ENCODE measurements at places on chromosomes 12 and 14.

DNA sequence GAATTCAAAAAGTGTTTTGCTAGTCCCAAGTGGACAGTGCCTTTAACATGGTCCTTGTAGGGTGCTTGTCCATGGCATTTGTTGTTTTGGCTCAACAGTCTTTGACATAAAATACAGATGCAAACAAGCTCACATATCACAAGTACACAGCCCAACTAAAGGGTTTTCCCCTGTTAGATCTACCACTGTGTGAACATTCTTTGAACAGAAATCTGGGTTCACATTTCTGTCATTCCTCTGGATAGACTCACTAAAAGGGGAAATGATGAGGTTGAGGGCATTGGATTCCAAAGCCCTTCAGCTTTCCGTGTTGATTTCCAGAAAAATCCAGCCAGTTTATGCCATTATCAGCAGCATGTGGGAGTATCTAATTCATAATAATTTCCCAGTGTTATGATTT lies 54.1 kb downstream of the EP400 start:
- DNase-seq = no peak

DNA sequence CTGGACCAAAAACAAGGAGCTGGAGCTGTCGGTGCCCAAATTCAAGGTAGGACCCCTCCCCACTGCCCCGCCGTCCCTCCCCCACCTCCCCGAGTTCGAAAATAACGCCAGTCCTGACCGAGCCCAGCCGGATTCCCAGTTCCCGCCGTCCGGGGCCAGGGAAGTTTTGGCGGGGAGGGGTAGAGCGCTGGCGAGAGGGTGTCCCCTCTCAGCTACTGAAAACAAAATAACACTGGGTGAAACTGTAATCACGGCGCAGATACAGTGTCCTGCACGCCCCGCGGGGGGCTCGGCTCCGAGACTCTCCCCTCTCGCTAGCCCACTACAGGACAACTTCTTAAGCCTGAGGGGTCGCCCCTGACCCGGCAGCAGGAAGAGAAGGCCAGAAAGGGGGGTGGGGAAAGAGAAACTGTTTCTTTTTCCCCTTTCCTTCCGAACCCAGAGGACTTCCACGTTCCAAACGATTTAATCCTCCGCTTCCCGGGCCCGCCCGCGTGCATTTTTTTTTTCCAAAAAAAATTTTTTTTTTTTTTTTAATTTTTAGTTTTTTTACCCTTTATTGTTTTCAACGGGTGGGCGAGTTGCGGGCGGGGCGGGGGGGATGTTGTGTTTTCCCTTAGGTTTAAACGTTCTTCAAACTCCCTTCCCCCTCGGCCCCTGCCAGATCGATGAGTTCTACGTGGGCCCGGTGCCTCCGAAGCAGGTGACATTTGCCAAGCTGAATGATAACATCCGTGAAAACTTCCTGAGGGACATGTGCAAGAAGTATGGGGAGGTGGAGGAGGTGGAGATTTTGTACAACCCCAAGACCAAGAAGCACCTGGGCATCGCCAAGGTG lies 1.6 kb downstream of the SETD1B start:
- no peak for DNase-seq

GRCh38 chr14:20714593-20715250 lies 26.2 kb downstream of the ANG start:
- DNase-seq = no peak

DNA sequence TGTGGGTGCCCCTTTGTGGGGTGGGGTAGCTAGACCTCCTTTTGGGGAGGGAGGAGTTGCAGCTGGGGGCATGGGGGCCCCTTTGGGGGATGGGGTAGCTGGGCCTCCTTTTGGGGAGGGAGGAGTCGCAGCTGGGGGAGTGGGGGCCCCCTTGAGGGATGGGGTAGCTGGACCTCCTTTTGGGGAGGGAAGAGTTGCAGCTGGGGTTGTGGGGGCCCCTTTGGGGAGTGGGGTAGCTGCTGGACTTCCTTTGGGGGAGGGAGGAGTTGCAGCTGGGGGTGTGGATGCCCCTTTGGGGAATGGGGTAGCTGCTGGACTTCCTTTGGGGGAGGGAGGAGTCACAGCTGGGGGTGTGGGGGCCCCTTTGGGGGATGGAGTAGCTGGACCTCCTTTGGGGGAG lies 7.0 kb downstream of the NACA start:
- no peak for DNase-seq

- DNase-seq = no peak
These were observed 1172.3 kb downstream of the LRFN5 start for GRCh38 chr14:42778984-42779383.

- no peak for DNase-seq
These were observed 357 bp downstream of the HOMEZ start for GRCh38 chr14:23285530-23286019.

- no peak for DNase-seq
These were observed 109.3 kb upstream of the MYF6 start for GRCh38 chr12:80598004-80598606.

- no peak for DNase-seq
These were observed 171.7 kb downstream of the NRXN3 start for GRCh38 chr14:78341827-78342389.

DNA sequence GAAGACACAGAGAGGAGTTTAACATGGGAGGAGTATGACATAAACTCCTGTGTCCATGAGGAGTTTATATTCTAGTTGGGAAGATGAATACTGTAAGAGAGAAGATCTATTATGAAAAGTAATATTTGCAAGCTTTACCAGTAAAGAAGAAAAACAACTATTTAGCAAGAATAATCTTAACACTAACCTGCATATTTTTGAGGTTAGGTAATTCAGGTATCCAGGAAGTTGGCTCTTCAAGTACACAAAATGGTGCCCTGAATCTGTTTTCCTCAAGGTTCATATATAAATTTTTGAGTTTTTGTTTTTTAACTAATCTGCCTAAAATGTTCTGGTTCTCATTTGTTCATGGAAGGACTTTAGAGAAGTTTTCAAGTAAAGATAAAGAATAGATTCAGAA lies 33.9 kb upstream of the KCNMB4 start:
- no peak for DNase-seq

DNA sequence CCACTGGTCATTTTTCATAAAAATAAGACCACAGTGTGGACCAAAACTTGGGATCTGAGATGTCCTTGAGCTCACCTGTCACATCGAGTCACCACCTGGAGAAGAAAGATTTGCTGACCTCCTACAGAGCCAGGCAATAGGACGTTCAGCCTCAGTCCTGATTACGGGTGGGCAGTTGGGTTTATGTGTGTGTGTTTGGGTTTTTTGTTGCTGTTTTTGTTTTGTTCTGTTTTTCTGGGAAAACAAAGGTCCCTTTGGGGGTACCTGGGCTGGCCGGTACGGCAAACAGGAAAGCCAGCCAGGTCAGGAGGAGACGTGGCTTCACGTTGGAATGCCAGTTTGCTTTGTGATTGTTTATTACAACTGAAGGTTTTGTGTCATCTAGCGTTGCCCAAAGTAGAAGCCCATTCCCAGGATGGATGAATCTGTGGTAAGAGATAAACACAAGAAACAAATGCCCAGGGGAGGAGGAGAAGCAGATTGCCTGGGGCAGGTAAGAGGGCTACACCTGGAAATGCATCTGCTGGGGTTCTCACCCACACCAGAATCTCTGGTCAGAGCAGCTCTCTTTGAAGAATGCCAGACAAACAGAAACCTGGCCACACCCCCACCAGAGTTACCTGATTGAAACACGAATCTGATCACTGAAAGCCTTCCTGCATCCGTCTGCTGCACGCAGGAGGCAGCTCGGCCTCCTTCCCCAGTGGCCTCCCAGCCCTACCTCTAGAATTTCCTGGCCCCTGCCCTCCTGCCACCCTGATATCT lies 100.1 kb upstream of the DIO3 start:
- no peak for DNase-seq

DNA sequence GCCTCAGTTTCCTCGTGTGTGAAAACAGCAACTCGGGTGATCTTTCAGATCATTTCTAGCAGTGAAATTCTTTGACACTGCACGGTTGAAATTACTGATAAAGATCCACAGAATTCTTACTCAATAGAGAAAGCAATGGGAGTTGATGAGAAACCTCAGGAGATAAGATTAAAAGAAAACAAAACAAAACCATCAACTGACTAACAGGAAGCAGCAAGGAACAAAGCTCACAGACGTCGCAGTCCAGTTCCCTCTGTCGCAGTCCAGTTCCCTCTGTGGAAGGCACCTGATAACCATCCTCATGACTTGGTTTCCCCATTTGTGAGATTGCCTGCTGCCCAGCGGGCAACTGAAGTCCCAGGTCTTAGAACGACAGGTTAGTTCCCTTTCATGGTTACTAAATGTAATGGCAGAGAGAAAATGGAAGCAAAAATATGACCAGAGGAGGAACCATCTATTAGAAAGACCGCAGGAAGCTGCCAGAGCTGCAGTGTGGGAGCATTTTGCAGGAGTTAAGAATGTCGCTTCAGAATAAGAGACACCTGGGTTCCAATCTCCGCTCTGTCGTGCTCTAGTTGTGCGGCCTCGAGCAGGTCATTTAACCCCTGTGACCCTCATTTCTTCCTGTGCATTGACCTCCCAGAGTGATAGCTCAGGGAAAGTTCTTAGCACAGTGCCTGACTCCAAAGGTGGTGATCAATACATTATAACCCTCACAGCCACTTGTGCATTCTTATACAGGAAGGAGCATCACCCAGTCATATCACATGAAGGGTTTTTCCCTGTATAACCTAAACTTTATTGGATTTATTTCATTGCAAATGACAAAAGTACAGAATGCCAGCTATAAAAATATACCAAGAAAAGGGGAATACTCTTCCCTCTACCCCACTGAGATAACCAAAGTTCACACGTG lies 5.1 kb upstream of the MED13L start:
- DNase-seq = no peak

GRCh38 chr14:80845856-80846255 lies 95.7 kb downstream of the CEP128 start:
- DNase-seq = no peak

- DNase-seq = no peak
These were observed 6.5 kb downstream of the RNASE7 start for GRCh38 chr14:21048638-21049037.

GRCh38 chr12:96054244-96054610 lies 18.8 kb upstream of the LTA4H start:
- DNase-seq = no peak

DNA sequence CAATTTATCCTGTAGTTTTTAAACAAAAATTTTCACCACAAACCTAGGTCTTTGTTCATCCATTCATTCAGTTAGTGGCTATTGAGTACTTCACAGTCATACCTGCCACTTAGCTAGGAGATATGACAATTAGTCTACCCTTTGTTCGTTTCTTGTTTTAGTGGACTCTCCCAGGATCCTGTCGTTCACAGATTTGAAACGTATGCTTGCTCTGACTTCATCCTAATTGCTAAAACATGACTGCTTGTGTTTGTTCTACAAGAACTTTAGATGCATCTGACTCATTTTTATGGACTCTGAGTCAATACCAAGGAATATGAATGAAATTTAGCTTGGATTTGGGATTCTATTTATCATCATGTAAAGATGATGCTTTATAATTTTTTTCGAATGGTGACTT lies 69.5 kb downstream of the TBC1D30 start:
- no peak for DNase-seq

DNA sequence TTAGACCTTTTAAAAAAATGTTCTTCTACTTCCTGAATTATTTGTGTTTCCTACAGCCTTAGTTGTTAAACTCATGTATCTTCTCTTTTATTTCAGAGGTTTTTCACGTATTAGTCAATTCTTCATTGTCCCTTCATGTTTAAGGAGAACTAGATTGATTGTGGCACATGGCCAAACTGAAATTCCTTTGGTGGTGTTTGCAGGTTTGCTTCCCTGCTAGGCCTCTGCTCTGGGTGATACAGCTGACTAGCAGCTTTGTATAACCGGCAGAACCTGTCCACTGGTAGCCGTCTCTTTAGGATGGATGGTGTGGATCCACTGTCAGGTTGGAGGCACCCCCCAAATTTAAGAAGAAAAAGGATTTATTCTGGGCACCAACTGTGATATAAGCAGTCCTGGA lies 262.1 kb downstream of the FBXL14 start:
- DNase-seq = no peak

DNA sequence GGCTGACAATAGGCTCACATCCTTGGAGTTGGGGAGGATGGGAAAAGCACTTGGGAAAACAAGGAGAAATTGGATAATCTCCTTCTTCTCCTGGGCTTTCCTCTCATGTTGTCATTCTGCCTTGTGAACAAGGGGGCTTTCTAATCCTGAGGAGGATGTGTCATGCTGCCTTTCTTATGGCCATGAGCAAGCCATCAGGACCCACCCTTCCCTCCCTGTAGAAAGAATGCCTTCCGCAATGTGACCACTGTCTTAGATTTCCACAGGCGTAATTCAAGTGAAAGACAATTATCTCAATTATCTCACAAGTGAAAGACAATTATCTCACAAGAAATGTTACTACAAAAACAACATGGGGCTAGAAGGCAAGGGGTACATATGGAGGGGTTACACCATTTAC lies 3.0 kb upstream of the OR6S1 start:
- DNase-seq = no peak

- no peak for DNase-seq
These were observed 15.2 kb downstream of the SERPINA12 start for GRCh38 chr14:94494085-94494484.

GRCh38 chr14:36362648-36363047 lies 42.2 kb upstream of the MBIP start:
- DNase-seq = no peak

DNA sequence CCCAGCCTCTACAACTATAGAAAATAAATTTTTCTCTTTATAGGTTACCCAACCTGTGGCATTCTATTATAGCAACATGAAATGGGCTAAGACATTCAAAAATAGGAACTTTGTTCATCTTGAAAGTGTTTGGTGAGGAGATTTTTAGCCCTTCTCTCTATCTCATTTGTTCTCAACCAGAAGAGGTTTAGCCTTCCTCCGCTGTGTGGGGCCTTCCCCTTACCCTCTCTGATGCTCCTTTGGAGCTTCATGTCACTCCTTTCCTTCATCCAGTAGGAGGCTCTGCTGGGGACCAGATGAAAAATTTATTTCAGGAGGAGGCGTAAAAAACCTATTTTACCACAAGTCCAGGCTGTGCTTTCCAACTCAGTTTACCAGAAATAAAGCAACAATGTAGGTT lies 94.1 kb downstream of the RTN1 start:
- DNase-seq = no peak

GRCh38 chr12:106790020-106790419 lies 15.5 kb downstream of the RIC8B start:
- DNase-seq = peak; percentile 35

DNA sequence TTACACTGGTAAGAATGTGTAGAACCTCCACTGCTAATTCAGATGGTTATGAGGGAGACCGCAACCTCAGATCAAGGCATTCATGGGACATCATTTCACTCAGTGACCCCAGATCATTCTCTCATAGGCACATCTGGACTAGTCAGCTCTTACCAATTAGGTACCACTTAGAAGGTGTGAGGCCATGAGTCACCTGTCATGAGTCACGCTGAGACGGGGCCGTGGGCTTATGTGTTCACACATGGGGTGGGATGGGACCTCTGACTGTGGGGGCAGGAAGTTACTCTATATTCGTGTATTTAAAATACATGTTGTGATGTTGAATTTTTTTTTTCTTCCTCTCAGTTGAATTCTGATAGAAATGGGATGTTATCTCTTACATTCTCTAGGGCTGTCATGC lies 55.9 kb downstream of the CCDC92 start:
- no peak for DNase-seq
